ENCODE measurements at places on chromosomes 12 and 14.

- peak; percentile 48 for DNase-seq
These were observed 3.5 kb upstream of the ASB8 start for GRCh38 chr12:48160807-48161206.

DNA sequence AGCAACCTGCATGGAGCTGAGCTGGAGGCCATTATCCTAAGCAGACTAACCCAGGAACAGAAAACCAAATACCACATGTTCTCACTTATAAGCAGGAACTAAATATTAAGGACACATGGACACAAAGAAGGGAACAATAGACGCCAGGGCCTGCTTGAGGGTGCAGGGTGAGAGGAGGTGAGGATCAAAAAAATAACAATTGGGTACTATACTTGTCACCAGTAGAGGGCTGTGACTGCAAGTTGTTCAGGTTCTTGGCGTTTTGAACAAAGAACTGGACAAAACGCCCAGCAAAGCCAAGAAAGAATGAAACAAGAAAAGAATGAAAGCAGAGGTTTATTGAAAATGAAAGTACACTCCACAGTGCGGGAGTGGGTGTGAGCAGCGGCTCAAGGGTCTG lies 208.5 kb upstream of the NEDD1 start:
- no peak for DNase-seq

DNA sequence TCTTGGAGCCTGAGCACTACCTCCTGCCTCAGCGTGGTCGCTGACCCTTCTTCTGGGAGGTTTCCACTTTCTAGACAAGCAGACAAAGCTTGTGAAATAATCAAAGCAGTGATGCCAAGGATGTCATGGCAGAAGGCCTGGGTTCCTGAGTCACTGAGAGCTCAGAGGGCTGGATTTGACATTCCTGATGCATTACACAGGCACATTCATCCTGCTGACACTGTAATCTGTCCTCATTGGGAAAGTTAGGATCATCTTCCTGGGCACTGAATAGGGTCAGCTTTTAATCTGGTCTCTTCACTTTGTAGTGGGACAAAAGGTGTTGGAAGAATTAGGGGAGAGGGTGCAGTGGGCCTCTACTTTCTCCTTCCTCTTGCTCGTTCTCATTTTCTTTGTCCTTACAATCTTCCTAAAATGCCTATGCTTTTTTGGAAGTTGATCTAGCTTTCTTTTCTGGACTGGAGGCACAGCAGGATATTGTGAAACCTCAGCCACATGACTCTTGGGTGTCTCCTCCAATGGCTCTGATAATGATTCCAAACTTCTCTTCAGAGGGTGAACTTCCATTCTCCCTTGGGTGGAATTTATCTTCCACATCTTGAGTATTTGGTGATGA lies 29.6 kb downstream of the EEA1 start:
- DNase-seq: peak; percentile 97

DNA sequence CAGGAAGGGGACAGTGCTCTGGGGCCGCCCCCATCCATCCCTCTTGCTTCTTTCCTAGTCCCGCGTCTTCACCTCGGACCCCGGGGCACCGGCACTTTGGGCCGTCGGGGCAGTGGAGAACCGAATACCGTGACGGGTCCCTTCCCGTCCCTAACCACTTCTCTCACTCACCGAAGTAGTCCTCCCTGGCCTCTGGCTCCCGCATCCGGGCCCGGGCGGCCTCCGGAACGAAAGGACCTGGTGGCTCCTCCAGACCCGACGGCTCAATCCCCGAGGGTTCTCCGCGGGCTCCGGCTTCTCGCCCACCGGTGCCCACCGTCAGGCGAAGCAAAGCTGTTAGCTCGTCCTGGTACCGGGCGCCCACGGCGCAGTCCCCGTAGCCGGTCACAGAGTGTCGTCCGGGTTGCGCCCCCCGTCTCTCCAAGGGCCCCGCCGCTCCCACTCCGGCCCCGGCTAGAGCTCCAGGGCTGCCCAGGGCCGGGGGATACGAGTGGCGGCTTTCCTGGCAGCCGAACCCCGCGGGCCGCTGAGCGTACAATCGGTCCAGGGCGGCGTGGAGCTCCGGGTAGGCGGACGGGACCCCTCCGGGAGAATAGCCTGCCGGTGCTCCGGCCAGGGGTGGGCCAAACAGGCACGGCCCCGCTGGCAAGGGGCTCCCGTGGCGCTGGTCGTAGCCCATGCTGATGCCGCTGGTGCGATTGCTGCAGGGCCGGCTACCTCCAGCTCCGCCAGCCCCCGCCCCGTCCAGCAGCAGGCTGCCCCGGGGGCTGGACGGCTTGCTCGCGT lies 1.1 kb downstream of the AJUBA start:
- DNase-seq: peak; percentile 46

DNA sequence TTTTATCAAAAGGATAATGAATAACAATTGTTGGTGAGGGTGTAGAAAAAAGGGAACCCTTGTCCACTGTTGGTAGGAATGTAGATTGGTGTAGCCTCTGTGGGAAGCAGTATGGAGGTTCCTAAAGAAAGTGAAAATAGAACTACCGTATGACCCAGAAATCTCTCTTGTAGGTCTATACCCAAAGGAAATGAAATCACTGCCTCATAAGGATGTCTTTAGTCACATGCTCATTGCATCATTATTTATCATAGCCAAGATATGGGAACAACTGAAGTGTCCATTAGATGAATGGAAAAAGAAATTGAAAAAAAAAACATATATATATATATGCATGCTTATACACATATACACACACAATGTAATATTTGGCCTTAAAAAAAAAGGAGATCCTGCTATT lies 158.8 kb upstream of the NPAS3 start:
- DNase-seq: no peak

DNA sequence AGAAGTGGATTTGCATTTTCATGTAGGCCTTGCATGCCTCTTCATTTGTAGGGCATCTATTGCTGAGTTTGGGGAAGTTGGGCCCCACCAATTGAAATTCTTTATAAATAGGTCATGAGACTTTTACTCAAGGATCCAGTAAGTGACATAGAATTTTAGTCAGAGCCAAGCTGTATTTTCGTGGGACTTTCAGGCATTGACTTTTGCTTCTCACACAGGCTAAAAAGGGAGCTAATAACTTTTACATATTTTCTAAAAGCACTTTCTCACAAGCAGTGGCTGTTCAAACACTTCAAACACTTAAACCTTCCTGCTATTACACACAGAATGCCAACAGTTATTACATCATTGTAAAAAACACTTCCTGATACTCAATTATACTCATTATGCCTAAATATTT lies 260.5 kb downstream of the MSRB3 start:
- no peak for DNase-seq

GRCh38 chr14:50714450-50715073 lies 46.5 kb upstream of the SAV1 start:
- peak; percentile 63 for DNase-seq

GRCh38 chr12:130764073-130764472 lies 48.0 kb upstream of the RIMBP2 start:
- peak; percentile 19 for DNase-seq

DNA sequence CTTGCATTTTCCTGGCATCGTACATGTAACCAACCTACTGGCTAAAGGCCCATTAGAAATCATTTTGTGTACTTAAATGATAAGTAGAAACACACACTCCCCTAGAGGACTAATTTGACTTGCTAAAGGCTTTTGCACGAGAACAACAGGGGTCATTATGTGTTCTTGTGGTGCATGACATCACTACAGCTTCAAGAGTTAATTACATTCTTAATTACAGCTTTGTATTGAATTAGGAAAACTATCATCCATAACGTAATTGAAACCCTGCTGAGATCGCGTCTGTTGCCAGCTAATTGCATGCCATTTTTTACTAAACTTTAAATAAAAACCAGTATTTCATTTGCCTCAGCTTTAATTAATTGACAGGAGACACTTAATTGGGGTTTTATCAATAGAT lies 51.4 kb downstream of the TMEM132C start:
- no peak for DNase-seq

- no peak for DNase-seq
These were observed 74.9 kb downstream of the PAWR start for GRCh38 chr12:79615596-79616560.

DNA sequence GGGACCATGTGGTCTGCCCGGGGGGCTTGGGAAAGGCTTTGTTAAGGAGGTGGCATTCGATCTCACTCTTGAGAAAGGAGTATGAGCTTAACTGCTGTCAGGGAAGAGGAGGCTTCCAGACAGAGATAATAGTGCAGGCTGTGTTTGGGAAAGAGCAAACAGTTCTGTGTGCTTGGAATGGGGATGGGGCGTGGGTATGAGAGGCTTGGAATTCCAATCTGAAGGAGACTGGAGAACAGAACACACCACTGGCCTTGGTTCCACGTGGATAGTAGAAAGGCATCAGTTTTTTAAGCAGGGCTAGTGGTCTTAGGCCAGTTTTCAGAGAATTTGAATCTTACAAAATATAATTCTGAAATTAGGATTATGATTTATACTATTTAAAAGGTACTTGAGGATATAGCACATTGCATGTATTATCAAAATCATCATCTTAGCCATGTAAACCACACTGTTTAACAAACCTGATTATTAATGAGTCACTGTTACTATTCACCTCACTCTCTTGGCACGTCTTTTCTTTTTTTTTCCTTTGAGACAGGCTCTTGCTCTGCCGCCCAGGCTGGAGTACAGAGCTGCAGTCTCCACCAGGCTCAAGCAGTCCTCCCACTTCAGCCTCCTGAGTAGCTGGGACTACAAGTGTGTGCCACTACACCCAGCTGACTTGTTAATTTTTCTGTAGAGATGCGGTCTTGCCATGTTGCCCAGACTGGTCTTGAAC lies 38.5 kb upstream of the KCNK13 start:
- no peak for DNase-seq

- no peak for DNase-seq
These were observed 155.8 kb downstream of the NTF3 start for GRCh38 chr12:5587711-5588121.

DNA sequence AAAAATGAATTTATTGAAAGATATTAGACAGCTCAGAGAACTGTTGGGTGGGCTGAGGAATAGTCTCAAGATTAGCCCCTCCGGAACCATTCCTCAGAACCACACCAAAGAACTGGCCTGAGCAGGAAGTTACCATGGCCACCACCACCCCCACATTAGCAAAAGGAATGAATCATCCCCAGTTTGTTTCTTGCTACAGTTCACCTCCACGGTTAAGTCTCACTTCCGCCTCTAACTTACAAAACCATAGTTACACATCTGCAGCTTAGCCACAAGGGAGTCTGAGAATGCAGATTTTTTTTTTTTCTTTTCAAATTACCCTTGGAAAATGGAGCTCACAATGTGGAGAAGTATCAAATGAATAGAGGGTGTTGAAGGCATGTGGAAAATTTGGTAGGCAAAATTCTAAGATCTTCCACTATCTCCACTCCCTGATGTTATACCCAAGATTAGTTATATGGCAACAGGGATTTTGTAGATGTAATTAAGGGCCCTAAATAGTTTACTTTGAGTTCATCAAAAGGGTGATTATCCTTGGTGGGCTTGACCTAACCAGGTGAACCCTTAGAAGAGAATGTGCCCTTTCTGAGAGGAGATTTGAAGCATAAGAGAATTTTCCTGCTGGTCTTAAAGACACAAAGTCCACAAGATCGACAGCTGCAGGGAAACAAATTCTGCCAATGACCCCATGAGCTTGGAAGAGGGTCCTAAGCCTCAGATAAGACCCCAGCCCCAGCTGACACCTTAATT lies 129.8 kb upstream of the KRR1 start:
- peak; percentile 95 for DNase-seq

DNA sequence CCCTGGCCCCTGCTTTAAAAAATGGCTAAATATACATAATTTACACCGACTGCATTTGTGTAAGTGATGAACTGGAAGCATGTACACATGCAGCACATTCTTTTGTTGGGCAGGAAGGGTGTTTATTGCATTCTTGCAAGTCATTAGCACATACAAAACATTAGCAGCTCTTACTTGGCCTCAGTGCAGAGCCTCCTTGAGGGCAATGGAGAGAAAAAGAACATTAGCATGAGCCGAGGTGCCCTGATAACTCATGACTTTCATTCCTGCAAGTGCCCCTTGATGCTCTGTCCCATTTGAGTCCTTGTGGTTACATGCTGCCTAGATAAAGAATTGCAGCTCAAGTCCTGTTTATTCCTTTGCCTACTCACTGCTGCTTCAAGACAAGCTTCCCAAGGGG lies 61.9 kb downstream of the PAX9 start:
- DNase-seq: no peak

GRCh38 chr12:14605401-14605989 lies 37.8 kb upstream of the PLBD1 start:
- no peak for DNase-seq

DNA sequence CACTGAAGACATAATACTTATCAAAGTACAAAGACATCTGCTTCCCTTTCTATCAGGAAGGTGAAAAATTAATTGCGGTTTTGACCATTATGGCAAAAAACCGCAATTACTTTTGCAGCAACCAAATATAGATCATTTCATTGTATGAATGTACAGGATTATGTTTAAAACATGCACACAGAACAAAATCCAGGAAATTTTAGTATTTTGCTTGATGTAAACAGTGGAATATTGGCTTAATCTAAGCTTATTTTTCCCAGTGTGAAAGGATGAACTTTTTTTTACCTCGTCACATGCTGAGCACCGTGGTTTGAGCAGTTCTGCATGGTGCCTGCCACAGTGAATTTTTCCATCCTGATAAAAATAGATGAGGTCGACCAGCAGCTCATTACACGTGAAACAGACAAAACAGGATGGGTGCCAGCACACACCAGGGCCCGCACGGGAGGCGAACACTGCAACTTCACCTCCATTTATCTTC lies 121.2 kb downstream of the PRICKLE1 start:
- DNase-seq: peak; percentile 97

- DNase-seq: no peak
These were observed 10.8 kb downstream of the SNRNP35 start for GRCh38 chr12:123468786-123469185.

GRCh38 chr12:26869908-26870459 lies 37.0 kb upstream of the ITPR2 start:
- DNase-seq: no peak

DNA sequence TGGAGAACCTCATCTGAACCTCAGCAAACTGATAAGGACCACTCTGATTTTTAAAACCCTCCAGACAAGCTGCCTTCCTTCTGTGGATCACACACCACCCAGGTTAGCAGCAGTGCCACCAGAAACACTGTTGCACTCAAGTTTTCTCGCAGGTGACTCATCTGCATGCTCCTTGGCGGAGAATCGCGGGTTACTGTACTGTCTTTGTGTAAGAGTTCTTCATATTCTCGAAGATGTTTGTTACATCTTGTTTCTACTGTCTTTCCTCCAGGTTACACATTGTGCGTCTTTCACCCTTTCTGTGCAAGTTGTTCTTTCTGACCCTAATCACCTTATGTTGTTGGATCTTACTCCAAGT lies 331.2 kb downstream of the CACNA1C start:
- DNase-seq: no peak

- no peak for DNase-seq
These were observed 2.1 kb downstream of the PLD4 start for GRCh38 chr14:104926619-104927431.
